ENCODE measurements at places on chromosomes 3 and 15.

GRCh38 chr3:173676094-173676493 lies 278.6 kb downstream of the NLGN1 start:
- no peak for DNase-seq

- no peak for DNase-seq
These were observed 61.4 kb upstream of the CD47 start for GRCh38 chr3:108152274-108152673.

DNA sequence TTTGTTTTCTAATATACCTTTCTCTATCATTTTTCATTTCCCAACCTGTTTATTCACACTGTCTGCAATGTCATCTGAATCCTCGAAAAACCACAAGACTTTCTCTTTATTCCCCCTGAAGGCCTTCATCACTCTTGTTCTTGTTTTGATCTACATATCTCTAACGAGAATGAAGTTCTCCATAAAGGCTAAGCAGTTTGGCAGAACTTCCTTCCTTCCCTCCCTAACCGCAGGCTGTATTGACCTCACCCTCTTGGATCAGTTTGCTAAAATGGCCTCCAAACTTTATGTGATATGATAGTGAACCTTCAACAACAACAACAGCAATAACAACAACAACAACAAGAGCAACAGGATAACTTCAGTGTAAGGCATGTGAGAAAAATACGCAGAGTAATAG lies 392.8 kb downstream of the TIGIT start:
- DNase-seq: no peak

- DNase-seq: no peak
These were observed 301.8 kb upstream of the PDZRN3 start for GRCh38 chr3:73926360-73927202.

DNA sequence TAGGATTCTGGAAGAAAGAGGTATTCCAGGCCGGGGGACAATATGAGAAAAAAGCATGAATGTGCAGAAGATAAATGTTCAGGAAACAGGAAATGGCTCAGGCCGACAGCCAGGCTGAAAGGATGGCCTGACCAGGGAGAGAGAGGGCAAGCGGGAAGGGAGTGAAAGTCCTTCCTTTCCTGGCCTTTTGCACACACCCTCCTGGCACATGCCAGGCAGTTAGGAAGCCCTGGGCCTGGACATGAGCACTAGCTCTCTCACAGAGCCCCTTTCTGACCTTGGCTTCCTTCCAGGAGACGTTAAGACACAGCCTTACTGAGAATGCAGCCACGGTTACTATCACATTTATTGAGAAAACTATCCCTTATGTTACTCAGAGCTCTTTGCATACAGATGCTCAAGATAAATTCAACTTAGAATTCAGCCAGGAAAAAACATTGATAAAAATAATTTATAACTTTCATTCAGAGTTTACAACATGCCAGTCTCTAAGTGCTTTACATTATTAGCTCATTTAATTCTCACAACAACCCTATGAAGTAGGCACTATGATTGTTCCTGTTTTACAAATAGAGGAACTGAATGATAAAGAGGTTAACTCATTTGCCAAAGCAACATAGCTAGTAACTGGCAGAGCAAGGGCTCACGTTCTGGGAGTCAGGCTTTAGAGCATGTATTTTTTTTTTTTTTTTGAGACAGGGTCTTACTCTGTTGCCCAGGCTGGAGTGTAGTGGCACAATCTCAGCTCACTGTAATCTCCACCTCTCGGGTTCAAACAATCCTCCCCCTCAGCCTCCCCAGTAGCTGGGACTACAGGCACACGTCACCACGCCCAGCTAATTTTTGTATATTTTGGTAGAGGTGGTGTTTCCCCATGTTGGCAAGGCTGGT lies 39.4 kb upstream of the SMAD3 start:
- DNase-seq: no peak

GRCh38 chr15:77984446-77984861 lies 93.1 kb downstream of the TBC1D2B start:
- no peak for DNase-seq

GRCh38 chr3:37287776-37288175 lies 113.4 kb upstream of the LRRFIP2 start:
- DNase-seq: no peak

DNA sequence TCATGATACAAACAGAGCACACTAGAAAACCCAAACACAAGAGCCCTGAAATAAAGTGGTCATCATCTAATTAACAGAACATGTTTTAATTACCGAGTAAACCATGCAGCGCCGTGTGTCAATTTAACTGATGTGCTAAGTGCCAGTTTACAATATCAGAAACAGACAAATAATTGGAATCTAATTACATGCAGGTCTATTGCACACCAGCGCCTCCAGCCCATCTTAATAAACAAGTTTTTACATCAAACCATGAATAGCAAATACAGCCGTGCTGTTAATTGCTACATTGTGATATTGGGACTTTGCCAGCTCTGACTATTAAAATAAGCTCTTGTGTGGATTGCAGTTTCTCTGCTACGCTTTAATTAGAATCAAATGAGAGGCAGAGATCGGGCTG lies 510.2 kb upstream of the MDFIC2 start:
- no peak for DNase-seq

DNA sequence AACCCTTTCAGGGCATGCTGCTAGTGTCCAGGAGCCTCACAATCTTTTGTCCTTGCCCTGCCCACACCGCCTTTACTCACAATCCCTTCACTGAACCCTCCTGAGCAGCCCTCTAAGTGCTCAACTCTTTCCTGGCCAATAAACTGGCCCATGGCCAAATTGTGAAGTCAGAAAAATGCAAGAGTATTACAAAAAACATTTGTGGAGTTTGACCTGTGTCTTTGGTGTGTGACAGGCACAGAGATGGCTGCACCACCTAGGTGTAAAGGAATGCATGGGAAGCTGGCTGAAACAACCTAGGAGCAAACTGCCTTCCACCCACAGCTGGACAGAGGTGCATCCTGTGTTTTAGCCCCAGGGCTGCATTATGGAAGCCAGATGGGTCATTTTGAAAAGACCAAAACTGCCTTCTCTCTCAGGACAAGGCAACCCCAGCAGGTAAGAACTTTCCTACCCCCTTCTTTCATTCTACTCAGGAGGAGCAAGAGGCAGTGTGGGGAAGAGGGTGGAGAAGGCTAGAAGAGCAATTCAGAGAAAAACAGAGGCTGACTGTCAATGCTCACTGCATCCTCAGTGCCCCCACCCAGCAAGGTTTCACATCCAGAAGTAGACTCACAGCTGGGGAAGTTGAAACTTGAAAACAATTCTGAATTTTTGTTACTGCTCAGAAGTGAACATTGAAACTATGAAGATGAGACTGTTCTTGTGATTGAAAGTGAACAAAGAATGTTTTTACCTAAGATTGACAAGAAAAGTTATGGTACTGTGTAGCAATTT lies 78.6 kb downstream of the TRIM42 start:
- no peak for DNase-seq

DNA sequence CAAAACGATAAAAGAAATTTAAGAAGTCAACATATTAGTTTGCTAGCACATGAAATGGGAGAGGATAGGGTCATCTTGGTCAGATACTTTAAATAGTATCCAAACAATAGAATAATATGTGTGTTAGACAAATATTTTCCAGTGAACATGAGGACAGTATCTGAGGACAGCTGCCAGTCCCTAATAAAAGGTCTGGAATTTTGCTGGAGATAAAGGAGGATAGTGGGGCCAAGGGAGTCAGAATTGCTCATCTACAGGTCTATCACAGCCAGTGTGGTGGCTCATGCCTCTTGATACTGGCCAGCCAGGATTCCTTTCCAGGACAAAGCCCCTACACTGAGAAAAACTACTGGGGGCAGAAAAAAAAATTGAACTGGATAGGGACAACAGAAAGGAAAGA lies 74.0 kb downstream of the HERC1 start:
- DNase-seq: no peak

- DNase-seq: no peak
These were observed 328.3 kb downstream of the OXSM start for GRCh38 chr3:26118165-26118564.

- no peak for DNase-seq
These were observed 182.7 kb upstream of the DCBLD2 start for GRCh38 chr3:99084156-99084555.

DNA sequence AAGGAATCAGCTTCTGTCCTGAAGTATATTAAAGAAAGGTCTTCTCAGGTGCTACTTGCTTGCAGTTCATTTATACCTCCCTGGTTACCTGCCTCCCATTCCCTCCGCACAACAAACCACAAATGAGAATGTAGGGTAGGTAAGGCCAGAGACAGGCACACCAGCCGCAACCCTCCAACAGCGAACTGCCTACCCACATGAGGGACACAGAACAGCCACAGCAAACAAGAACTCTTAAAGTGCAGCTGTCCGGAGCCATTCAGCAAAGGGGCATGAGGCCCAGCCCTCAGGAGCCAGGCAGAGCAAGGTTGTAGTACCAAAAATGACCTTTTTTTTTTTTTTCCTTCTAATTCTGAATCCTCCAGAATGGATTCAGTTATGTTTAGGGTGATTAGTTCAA lies 52.4 kb downstream of the SPSB4 start:
- DNase-seq: no peak

DNA sequence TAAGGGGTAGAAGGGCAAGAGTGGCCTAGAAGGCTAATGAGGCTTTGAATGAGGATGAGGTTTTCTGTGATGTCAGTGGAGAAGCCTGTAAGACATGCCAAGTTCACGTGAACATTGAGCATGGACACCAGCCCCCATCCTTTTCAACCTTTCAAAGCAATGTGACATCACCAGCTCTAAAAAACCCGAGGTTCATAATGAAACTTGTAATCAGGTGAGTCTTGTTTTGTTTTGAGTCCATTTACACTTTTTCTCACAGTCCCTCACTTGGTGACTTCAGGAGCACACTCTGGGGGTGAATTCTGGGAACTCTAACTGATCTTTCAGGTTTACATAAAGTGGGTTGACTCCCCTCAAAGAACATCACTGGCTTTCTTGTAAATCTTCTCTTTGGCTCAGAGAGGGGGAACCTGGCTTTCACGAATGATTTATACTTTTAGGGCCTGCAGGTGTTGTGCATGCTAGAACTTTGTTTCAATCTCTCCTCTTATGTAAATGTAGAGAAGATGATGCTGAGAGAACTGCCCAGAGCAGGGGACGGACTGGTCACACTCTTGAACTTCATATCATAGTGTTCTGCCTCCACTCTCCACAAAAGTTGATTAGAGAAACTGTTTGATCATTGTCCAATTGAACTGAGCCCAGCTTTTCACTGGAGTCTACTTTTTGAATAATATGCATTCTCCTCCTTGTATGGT lies 224.7 kb upstream of the SATB1 start:
- DNase-seq: no peak

GRCh38 chr3:58009749-58010535 lies 1.7 kb downstream of the FLNB start:
- DNase-seq: no peak

GRCh38 chr15:55659481-55659880 lies 71.3 kb upstream of the PYGO1 start:
- DNase-seq: no peak

- no peak for DNase-seq
These were observed 55.2 kb downstream of the PGPEP1L start for GRCh38 chr15:98952381-98952803.
